ENCODE measurements at places on chromosomes 5 and 9.
A peak's percentile ranks its signal among the peaks of the same experiment; 100 is the strongest.

DNA sequence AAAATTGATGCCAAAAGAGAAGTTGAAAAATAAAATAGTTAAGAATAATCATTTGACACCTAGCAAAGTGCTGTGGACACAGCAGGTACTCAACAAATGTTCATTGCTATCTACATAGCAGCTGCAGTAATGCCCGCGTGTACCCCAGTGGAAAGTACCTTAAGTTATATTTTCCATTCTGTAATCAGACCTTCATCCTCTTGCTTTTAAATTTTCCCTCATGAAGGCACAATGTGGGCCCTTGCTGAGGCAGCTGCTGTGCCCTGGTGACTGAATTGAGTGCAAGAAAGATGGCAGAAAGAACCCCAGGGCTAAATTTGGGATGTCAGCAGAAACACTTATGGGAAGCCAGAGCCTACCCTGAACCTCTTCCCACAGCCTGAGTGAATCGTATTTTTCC is 65.9 kb downstream of the CYFIP2 start:
- no peak for DNase-seq

DNA sequence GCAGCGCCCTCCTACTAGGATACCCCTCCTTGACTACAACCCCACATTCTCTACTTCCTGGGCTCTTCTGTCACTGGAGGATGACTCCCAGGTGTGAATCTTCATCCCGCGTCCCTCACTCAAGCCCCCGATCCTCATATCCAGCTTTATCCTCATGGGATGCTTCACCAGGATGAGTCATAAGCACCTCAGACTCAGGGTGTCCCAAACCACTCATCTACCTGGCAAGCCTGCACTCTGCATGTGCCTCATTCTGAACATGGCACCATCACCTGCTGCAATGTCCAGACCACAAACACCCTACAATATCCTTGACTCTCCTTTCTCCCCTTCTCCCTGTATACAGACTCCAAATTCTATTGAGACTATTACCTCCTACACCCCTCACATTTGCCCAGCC is 1.5 kb upstream of the TGFBI start:
- DNase-seq: no peak

DNA sequence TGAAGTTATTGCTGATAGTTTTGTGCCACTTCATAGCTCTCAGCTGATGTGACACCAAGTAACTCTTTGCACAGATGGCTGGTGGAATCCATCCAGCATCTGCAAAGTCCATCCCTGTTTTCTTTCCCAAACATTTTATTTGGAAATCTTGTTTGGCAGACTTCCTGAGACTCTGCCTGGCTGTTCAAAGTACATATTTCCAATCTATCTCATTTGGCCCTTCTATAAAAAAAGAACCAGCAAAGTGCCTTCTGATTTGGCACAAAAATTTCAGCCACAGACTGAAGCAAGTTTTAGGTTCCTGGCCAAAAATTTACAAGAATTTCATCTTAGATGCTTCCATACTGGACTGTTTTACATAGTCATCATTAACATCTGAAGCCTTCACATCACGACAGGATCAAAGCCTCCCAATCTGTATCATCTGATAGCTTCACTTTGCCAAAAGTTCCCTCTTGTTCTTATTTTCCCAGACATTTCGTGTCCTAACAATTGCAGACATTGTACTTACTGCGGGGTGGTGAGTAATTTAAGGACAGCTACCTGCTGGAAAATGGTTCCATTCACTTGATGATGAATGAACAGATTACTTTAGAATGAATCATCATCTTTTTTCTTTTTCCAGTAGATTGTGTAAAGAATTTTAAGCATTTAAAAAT is 377.3 kb downstream of the KIAA0825 start:
- no peak for DNase-seq

- no peak for DNase-seq
Observed at GRCh38 chr9:106994463-106994862, 131.5 kb downstream of the ZNF462 start.

DNA sequence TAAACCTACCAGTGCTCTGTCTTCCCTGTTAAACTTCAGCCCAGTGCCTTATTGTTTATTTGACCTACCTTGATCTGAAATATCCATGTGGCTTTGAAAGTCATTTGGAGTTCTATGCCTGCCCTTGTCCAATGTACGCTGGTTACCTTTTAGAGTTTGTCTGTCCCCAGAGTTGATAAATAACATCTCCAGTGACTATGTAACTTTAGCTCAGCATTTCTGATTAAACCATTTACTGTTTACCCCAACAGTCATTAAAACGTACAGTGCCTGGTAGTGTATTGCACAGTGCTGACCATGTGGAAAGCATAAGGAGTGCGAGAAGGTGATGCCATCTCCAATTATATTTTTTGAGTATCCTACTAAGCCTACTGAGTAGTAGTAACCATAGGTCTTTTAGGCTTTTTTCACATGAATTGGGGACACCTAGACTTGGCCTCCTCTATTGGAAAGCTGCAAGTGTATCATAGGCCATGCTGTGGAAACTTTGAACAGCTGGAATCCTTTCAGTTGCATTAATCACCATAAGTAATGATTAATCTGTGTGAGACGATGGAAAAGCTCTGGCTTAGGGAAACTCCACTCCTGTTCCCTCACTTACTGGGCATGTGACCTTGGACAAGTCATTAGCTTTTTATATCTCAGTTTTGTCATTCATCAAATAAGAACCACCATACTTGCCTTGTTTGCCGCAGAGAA is 93.5 kb downstream of the MAST4 start:
- DNase-seq: no peak

DNA sequence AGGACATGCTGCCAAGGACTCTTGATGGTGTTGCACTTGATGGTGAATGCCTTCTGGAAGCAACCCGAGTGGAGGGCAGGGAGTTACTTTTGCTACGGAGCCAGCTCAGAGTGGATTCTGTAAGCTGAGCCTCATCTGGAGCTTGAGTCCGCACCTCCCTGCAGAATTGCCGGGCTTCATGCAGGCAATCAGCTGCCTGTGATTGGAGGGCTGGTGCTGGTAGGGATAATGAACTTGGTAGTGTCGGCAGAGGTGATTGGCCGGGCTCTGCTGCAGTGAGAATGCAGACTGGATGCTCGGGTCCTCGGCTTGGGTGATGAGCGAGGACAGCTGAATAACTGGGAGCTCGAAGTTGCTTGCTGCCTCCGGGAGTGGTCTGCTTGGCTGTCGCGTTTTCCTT is 23.1 kb downstream of the SLC25A25 start:
- peak; percentile 72 for DNase-seq

GRCh38 chr5:67095346-67096171 is 101.0 kb downstream of the CD180 start:
- DNase-seq: peak; percentile 68

DNA sequence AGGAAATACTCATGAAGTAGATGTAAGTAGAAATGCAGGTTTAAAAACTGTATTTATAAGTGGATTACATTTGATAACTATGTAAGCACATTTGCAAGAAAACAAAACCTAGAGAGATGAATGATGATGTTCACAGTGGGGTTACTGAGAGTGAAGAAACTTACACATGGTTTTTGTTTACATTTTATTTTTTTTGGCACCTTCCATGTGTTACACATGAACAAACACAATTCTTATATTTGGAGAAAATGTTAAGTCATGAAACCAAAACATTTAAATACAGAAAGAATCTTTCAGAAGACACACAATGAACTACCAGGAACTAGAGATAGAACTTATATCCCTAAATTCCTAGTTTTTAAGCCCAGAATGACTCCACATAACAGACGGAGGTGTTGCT is 51.5 kb upstream of the SPATA31E1 start:
- DNase-seq: no peak

DNA sequence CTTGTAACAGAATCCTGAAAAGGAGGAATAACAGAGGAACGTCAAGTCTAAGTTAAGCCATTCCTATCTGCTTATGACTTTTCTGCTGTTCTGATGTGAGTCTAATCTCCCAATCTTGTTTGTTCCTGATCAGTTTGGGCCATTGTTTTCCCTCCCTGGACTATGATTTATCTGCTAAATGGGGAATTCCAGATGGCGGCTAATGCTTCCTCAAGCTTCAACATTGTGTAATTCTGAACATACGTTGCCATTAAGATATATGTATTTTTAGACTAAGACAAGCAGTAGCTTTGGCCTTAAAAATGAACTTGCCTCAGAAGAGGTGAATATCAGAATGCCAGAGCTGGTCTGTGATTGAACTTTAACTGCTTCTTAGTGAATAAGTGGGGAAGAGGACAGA is 142.7 kb downstream of the PRKACG start:
- no peak for DNase-seq

DNA sequence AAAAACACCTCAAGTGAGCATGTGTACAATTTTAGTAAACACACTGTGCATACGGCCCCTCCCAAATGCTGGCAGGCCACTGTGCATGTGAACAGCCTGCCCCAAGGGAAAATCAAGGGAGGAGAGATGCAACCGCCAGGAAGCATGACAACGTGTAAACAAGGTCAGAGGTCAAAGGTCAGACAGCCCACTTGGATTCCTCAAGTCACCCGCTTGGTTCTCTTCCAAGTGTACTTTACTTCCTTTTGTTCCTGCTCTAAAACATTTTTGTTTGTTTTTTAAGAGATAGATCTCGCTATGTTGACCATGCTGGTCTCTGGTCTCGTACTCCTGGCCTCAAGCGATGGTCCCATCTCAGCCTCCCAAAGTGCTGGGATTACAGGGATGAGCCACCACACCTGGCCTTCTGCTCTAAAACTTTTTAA is 126.7 kb upstream of the SHB start:
- DNase-seq: no peak

DNA sequence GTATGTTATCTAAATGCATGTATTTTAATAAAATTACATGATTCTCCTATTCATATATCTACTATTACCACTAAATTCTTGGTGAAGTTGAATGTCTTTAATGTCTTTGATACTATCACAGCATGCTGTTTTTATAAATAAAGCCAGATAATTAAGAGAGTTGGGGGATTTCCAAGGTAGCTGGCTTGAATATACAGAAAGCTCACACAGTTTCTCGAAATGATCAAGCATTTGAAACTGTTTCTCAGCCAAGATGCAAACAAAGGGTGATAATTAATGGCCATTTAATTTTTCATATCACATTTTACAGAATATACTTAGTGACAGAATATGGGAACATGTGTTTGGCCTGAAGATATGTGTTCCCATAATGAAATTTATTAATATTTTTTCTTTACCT is 145.6 kb upstream of the CDH12 start:
- no peak for DNase-seq

DNA sequence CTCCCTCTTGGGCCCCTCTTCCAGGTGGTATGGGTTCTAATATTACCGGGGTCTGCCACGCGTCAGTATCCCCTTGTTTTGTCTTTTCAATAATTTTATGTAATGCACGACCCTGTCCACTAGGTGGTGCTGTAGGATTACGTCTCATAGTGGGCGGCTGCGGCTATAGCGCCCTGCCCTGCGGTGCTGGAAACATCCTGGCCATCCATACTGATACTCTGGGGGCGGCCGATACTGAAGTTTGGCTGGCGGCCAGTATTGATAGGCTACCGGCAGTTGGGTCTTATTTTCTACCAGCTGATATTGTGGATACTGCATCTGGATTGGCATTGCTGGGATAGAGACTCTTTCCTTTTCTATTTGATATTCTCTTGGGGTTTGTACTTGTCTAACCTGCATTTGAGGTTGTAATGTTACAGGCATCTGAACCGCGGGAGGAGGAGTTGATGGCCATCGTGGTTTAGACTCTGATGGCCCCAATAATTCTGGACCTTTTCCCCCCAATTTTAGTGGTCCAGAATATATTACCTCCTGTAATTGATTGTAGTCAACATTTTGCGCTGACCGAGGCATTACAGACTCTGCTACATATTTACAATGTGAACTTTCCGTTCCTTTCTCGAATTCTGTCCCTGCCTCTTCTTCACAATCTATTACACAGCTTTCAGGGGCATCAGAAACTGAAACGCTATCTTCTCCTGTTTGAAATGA is 3.3 kb upstream of the TMEM141 start:
- no peak for DNase-seq

GRCh38 chr9:100933656-100934055 is 94.9 kb upstream of the PLPPR1 start:
- DNase-seq: no peak

DNA sequence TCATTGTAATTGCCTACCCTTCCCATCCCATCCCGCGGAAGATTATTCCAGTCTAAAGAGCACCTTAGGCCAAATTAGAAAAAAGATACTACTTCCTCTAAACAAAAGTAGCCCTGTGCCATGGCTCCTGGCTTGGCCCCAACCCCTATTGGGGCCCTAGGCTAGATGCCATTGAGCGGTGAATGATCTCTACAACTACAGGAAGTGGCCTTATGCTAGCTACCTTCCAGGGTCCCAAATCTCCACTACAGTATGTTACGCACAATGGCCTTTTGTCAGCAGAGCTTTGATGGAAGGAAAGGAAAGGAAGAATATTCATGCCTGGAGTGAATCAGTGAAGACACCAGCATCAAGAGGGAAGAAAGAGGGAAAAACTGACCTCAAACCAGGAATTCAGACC is 73.3 kb upstream of the OSMR start:
- no peak for DNase-seq

- DNase-seq: no peak
Observed at GRCh38 chr5:52995095-52995494, 5.9 kb downstream of the ITGA2 start.

DNA sequence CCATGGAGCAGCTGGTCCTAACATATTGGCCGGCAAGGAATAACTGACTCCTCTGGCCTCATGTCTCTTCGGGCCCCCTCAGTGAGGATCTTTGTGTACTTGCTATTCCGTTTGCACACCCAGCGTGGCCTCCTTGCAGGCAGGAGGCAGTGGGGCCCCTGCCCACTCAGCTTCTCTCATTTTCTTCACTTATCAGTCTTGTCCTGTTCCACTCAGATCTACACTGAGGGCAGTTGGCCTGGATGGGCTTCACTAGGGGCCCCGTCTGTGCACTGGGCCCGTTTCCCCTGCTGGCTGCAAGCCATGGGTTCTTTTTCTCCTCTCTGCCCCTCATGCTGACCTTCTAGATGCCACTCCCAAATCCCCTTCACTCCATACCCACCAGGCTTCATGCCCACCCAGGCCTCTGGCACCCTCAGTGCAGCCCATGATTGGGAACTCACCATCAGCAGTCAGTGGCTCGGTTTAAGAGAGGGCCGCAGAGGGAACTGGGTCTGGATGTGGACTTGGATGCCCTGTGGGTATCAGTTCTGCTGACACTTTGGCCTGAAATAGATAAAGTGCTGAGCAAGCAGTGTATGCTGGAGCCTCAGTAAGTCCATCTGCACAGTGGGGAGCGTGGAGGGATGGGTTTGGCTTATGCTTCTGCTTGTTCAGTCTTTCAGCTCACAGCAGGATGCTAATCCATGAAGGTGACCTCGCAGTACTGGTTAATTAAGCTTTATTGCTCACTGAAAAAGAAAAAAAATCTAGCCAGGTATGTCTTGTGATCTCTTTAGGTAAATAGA is 57.9 kb downstream of the ERBIN start:
- DNase-seq: no peak

GRCh38 chr9:107639426-107639825 is 149.9 kb upstream of the KLF4 start:
- no peak for DNase-seq
